Muscle of leg (tissue), 16 donors: ENCODE measurements at places on chromosomes 7 and 10. TPM values are rescaled to one million over a fixed set of nuclear protein-coding genes. Genes with fewer than 3 reads are reported as not detected.

- H3K4me1 ChIP-seq, result no peaks in the 10 kb centered on the region
- H3K27ac ChIP-seq, result no peak overlapping the region
- no peaks in the 10 kb centered on the region for H3K36me3 ChIP-seq
- H3K4me3 ChIP-seq, result no peak overlapping the region
These were observed 138.6 kb downstream of the PPP1R17 start for GRCh38 chr7:31825576-31825975.

DNA sequence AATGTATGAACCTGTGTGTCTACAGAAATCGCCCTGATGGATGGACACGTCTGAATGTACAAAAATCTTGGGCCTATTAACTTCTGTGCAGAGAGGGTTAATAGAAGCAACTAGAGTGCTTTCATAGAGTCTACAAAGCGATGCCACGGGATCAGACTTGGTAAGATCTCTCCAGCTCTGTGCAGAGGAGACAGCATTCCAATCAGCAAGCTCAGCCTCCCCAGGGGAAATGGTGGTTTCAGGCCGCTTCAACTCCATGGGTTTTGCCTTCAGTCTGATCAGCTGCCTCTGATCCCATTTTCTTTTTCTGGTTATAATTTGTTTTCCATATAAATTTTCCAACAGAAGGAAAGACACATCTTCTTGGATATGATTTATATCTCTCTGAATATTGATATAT lies 35.1 kb upstream of the COBL start:
- H3K4me3 ChIP-seq, result no peak overlapping the region
- no peak for DNase-seq
- H3K27me3 ChIP-seq, result no peaks in the 10 kb centered on the region
- no peak overlapping the region for H3K27ac ChIP-seq
- no peaks in the 10 kb centered on the region for H3K36me3 ChIP-seq
- H3K4me1 ChIP-seq, result peaks cover 14% of the 10 kb centered on the region

AKR1C8 gene
- 0.09 TPM for total RNA-seq

- no peaks in the 10 kb centered on the region for H3K4me1 ChIP-seq
- peaks cover 2% of the 10 kb centered on the region for H3K27me3 ChIP-seq
- H3K4me3 ChIP-seq, result no peak overlapping the region
- DNase-seq, result peak; percentile 5
- no peaks in the 10 kb centered on the region for H3K36me3 ChIP-seq
These were observed 205.2 kb downstream of the GLRX3 start for GRCh38 chr10:130341356-130341755.
